Activated CD4-positive, alpha-beta T cell treated with anti-CD3 and anti-CD28 coated beads for 1 hour (primary cell): ENCODE measurements at places on chromosomes 1 and 21.

GRCh38 chr1:241998412-241998921, 431 bp downstream of the MAP1LC3C start:
- peak; percentile 17 for DNase-seq

- DNase-seq, result no peak
Observed at GRCh38 chr1:209590405-209590804, 6.9 kb downstream of the CAMK1G start.

DNA sequence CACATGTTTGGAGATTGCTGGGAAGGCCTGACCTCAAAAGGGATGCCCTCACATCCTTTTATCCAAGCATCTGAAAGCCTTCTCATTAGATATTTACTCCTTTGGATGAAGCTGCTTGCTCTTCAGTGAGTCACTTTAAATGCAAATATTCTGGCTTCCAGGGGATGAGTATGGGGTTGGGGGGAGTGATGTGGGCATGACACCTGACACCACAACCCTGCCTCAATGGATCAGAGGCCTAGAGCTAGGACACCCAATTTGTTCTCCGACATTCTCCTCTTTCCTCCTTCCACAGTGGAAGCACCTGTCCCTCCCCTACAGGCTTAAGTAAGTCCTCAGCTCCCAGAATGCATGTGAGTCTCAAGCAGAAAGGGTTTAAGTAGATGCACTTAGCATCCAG, 238.3 kb downstream of the OMA1 start:
- no peak for DNase-seq

- DNase-seq, result no peak
Observed at GRCh38 chr1:152451254-152451653, 37.2 kb upstream of the CRNN start.

- no peak for DNase-seq
Observed at GRCh38 chr1:207230441-207230840, 91.0 kb upstream of the CD55 start.

DNA sequence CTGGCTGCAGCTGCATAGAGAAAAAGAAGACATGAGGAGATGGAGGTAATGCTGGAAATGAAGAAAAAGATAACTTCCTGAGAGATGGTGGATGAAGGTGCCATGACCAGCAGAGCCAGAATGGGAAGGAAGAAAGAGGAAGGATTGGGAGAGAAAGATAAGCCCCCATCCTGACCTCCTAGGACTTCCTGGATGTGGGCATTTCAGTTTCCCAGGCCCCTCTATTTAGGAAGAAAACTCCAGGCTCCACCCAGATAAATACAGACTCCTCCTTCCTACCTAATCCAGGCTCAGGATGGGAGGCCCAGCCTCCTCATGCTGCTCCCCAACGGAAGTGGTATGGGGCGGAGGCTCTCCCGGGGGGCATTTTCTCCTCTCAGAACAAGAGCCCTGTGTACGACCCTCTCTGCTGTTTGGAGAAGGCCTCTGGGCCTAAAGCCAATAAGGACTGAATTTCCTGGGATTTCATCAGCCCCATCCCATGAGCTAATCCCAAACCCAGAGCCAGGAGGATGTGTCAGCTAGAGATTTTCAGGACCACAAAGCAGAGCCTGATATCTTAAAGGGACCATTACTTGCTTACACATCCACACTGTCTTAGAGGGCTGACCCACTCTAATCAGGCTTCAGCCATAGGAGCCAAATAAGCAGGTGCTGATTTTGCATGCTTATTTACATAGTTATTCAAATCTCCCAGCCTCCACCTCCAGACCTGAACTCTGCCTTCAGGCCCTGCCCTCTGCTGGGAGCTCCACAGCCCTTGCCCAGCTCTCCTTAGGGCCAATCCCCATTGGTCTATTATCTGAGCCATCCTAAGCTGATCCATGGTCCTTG, 5.1 kb upstream of the ARHGEF2 start:
- no peak for DNase-seq

DNA sequence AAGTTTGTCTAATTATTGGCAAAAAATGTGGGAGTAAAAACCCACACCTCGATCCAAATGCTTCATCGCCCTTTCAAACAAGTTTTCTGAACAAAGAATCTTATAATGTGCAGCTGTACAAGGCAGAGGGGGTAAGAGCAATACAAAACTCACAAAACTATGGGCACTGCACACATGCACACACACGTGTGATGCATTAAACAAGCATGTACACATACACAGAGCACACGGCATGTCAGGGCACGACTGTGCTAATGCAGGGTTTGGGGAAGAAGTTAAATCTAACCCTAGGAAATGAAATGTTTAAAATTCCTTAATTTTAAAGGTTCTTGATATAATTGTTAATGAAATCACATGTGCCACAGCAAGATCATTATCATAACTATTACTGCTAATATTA, 264.0 kb downstream of the SEC16B start:
- no peak for DNase-seq

DNA sequence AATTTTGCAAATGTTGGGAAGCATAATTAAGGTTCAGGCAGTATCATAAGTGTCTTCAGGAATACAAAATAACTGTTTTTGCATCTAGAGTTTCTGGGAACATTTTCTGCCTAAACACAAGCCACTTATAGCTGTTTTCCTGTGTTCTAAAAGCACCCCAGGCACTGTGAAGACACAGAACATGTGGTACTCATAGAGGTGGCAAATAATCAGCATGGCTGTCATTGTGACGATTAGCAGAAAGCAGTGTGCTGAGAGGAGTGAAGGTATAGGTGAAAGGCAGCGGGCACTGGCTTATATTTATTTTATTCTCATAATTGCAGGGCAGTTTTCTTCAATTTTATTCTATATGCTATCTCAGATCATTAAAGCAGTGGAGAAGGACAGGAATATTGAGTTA, 119.6 kb downstream of the LRRC53 start:
- DNase-seq, result no peak

- DNase-seq, result no peak
Observed at GRCh38 chr21:36908260-36908908, 58.1 kb downstream of the HLCS start.

DNA sequence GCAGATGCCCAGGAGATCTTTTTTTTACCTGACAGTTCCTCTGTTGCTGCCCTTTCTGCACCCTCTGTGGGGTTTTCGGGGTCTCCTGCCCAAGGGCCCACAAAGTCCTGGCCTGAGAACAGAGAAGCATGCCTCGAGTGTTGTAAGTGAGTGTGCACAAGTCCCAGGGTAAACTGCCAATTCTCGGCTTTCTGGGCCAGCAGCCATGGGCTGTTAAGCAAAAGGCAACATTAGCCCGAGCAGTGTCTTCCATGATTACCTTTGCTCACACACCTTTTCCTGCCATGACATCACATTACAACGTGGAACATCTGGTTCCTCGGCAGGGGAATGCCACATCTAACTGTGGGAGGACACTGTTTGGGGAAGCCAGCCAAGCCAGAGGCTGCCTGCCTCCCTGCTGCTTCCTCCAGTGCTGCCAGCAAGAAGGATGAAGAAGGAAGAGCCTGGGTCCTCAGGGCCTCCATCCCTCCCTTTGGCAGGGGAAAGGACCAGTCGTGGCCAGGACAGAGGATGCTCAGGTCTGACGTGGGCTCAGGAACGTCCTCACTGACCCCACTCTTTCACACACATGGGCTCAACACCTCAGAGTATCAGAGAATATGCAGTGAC, 485.9 kb downstream of the OMA1 start:
- DNase-seq, result no peak

DNA sequence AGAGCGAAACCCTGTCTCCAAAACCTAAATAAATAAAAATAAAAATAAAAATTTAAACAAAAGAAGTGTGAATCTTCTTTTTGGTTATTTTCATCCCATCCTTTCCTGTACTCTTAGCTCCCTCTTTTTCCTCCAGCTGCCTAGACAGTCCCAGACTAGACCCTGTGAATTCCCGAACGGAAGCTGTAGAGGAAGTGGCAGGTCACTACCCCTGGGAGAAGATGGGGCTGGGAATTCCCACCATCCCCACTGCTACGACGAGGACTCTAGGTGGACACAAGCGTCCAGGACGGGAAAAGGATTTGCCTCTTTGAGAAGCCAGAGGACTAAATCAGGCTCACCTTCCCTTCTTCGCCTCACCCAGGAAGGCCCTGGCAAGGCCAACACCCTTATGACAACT, 12.6 kb downstream of the RHBDL2 start:
- no peak for DNase-seq

GRCh38 chr1:19936061-19936750, 12.8 kb upstream of the PLA2G2E start:
- DNase-seq, result no peak

DNA sequence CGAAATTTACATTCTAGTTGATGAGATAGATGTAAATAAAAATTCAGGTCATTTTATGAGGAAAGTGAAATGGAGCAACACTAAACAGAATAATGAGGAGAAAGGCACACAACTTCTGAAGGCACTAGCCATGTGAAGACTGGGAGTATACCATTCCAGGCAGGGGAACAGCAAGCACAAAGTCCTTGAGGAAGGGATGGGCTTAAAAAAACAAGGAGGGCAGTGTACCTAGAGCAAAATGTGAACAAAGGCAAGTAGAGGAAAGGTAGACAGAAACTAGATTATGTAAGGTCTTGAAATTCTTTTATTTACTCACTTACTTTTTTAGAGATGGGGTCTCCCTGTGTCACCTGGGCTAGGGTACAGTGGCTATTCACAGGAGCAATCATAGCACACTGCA, 54.1 kb upstream of the LRIG2 start:
- no peak for DNase-seq

GRCh38 chr1:244634546-244634945, 18.4 kb upstream of the DESI2 start:
- DNase-seq, result no peak

GRCh38 chr1:69754521-69754920, 186.8 kb downstream of the LRRC7 start:
- no peak for DNase-seq

GRCh38 chr1:205161076-205161475, 39.3 kb upstream of the RBBP5 start:
- DNase-seq, result no peak

GRCh38 chr1:94560333-94560732, 18.8 kb upstream of the F3 start:
- no peak for DNase-seq

- DNase-seq, result no peak
Observed at GRCh38 chr21:32599526-32599925, 12.7 kb downstream of the CFAP298 start.

GRCh38 chr1:163083690-163084089, 14.5 kb downstream of the RGS4 start:
- DNase-seq, result no peak

- DNase-seq, result no peak
Observed at GRCh38 chr1:210758761-210759160, 375.2 kb downstream of the KCNH1 start.

GRCh38 chr1:185500001-185500626, 183.1 kb upstream of the IVNS1ABP start:
- no peak for DNase-seq
